ENCODE measurements at places on chromosomes 12 and 14. TPM values are rescaled to one million over a fixed set of nuclear protein-coding genes. Genes with fewer than 3 reads are reported as not detected.

DNA sequence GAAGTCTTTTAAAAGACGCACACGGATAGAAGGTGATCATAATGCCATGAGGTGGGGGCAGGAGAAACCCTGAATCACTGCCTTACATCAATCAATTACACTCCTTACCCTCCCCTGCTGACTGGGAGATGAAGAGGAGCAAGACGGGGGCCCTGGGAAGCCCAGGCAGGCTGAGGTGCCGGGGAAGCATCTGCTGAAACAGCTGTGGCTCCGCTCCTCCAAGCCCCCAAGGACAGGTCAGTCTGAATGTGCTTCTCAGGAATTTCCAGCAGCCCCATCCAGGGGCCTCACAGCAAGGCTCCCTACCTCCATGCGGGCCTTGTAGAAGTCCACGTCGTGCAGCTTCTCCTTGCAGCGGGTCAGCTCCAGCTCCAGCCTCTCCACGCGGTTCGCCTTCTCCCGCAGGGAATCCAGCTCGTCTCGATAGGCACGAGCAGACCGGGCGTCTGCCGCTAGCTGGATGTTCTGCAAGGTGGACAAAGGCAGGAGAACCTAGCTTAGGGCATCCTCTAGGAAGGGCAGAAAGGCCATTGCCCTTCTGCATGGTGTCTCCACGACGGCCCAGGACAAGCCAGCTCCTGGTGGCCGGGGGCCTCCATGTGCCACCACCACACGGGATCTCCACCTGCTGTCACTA lies 79.8 kb downstream of the CCDC88C start:
- no peak overlapping the region for H3K27ac ChIP-seq
- H3K4me3 ChIP-seq = no peak overlapping the region

DNA sequence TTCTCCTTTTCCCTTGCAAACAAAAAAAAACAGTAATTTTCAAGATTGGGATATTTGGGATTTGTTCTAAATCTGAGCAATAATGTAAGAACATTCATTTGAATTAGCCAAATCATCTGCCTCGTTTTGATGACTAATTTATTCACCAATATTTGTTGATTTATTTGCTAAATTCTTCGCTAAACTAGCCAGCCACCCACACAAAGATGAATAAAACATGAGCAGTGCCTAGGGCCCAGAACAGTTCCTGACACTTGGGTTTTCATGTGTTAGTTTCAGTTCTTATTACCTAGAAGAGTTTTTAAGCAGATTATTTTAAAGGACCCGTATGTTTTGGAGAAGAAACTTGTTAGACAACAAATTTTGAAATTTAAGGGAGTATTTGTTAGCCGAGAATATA lies 1.4 kb downstream of the ETNK1 start:
- DNase-seq = no peak
- H3K27ac ChIP-seq = peak overlapping the region; percentile 97
- H3K4me3 ChIP-seq = peak overlapping the region; percentile 50
- no peaks in the 10 kb centered on the region for H3K36me3 ChIP-seq

DNA sequence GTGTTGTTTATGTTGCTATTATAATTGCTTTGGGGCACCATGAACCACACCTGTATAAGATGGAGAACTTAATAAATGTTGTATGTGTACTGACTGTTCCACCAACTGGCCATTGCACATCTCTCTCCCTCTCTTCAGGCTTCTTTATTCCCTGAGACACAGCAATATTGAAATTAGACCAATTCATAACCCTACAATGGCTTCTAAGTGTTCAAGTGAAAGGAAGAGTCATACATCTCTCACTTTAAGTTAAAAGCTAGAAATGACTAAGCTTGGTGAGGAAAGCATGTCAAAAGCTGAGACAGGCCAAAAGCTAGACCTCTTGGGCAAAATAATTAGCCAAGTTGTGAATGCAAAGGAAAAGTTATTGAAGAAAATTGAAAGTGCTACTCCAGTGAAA lies 373.3 kb downstream of the RGS6 start:
- no peaks in the 10 kb centered on the region for H3K27me3 ChIP-seq
- no peak for DNase-seq
- H3K4me3 ChIP-seq = no peak overlapping the region
- H3K4me1 ChIP-seq = no peaks in the 10 kb centered on the region

Gene OR6J1
- total RNA-seq = not detected

Gene TDRD9
- 0.56 TPM for total RNA-seq

- no peaks in the 10 kb centered on the region for H3K27me3 ChIP-seq
- H3K36me3 ChIP-seq = no peaks in the 10 kb centered on the region
- H3K4me1 ChIP-seq = no peaks in the 10 kb centered on the region
- H3K4me3 ChIP-seq = no peak overlapping the region
- H3K27ac ChIP-seq = no peak overlapping the region
These were observed 56.1 kb upstream of the PCED1B start for GRCh38 chr12:47023311-47023710.

DNA sequence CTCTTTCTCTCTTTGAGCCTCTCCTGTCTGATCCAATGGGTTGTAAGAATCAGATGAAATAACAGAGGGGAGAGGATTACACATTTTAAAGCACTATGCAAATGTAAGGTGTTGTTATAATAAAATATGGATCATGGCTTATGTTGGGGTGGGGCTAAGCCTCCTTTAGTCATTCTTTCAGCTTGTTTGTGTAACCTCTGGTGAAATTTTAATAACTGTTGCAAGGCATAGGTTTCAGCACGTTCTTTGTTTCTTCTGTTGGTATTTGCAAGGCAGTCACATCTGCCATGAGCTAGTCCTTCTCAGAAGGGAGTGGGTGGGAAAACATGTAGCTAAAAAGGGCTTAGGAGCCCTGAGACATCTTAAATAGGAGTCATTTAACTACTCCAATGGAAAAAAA lies 74.8 kb upstream of the FRMD6 start:
- H3K36me3 ChIP-seq = no peaks in the 10 kb centered on the region
- no peak for DNase-seq
- H3K4me1 ChIP-seq = no peaks in the 10 kb centered on the region
- no peak overlapping the region for H3K4me3 ChIP-seq
- no peak overlapping the region for H3K27ac ChIP-seq
- no peaks in the 10 kb centered on the region for H3K27me3 ChIP-seq

DNA sequence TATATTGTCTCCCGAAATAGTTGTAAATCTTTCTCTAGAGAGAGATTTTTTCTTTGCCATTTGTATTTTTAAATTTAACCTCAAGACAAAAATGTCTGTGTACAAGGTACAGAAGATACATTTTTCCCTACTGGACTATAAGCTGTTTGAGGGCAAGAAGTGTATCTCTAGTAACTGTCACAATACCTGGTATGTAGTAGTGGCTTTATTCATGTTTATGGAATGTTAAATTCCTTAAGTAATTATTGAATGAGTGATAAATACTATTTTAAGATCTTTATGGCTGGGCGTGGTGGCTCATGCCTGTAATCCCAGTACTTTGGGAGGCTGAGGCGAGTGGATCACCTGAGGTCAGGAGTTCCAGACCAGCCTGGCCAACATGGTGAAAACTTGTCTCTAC lies 24.4 kb upstream of the CDK17 start:
- no peaks in the 10 kb centered on the region for H3K4me1 ChIP-seq
- no peak overlapping the region for H3K4me3 ChIP-seq
- H3K27ac ChIP-seq = no peak overlapping the region
- H3K36me3 ChIP-seq = no peaks in the 10 kb centered on the region

Gene IRAK3
- 8.6 TPM for total RNA-seq

- H3K4me3 ChIP-seq = no peak overlapping the region
- H3K27me3 ChIP-seq = no peaks in the 10 kb centered on the region
- DNase-seq = no peak
- no peak overlapping the region for H3K27ac ChIP-seq
- H3K36me3 ChIP-seq = peaks cover 27% of the 10 kb centered on the region
These were observed 11.3 kb upstream of the CSAD start for GRCh38 chr12:53191885-53192530.

- H3K27ac ChIP-seq = no peak overlapping the region
- no peaks in the 10 kb centered on the region for H3K36me3 ChIP-seq
- H3K4me1 ChIP-seq = no peaks in the 10 kb centered on the region
- H3K4me3 ChIP-seq = no peak overlapping the region
- no peaks in the 10 kb centered on the region for H3K27me3 ChIP-seq
These were observed 770.2 kb downstream of the BCL11B start for GRCh38 chr14:98501836-98502235.

DNA sequence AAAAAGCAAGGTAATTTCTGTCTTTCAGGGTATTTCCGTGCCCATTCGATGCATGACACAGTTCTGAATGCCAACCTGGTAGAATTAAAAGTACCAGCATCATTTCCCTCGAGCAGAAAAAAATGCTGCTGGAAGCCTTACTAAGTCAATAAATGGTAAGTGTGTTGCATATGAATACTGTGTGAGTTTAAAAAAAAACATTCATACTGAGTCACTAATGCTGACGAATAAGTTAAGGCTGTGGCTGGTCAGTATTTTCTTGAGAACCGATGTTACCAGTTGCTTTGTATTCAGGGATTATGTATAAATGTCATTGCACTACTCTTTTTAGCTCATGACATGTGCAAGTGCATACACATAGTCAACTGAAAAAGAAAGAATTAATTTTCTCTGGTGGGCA lies 710.2 kb downstream of the TRHDE start:
- H3K4me3 ChIP-seq = no peak overlapping the region
- no peaks in the 10 kb centered on the region for H3K27me3 ChIP-seq
- H3K4me1 ChIP-seq = no peaks in the 10 kb centered on the region

DNA sequence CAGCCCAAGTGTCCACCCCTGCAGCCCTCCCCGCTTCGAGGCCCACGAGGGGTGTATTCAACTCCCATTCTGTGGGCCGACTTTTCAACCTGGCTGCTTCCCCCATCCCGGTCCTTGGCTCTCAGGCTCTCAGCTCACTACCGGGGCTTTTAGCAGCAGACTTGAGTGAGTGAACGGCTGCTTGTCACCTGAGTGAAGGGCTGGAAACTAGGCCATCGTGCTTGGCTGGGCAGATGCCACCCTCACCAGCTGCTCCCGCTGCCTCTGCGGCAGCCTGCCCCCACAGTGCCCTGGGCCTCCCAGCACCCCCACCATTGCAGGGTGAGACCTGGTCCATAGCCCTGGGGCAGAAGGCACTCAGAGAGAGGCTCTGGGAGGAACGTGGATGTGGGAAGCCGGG lies 59.9 kb downstream of the SLC6A12 start:
- no peaks in the 10 kb centered on the region for H3K27me3 ChIP-seq
- no peak for DNase-seq
- no peaks in the 10 kb centered on the region for H3K4me1 ChIP-seq
- no peak overlapping the region for H3K4me3 ChIP-seq
- H3K36me3 ChIP-seq = no peaks in the 10 kb centered on the region

- H3K36me3 ChIP-seq = no peaks in the 10 kb centered on the region
- H3K4me1 ChIP-seq = no peaks in the 10 kb centered on the region
- no peaks in the 10 kb centered on the region for H3K27me3 ChIP-seq
- no peak overlapping the region for H3K27ac ChIP-seq
- no peak overlapping the region for H3K4me3 ChIP-seq
These were observed 60.8 kb upstream of the KRAS start for GRCh38 chr12:25311506-25311905.

Gene BDKRB1
- not detected for total RNA-seq

GRCh38 chr12:92513231-92513730 lies 189.5 kb upstream of the PLEKHG7 start:
- no peak for DNase-seq
- H3K27me3 ChIP-seq = no peaks in the 10 kb centered on the region
- H3K4me1 ChIP-seq = no peaks in the 10 kb centered on the region
- no peak overlapping the region for H3K27ac ChIP-seq
- no peaks in the 10 kb centered on the region for H3K36me3 ChIP-seq
- H3K4me3 ChIP-seq = no peak overlapping the region

Gene CCDC175
- total RNA-seq = not detected

Gene ADAM20
- 0.28 TPM for total RNA-seq

GRCh38 chr12:95411466-95411865 lies 62.5 kb upstream of the METAP2 start:
- H3K4me1 ChIP-seq = no peaks in the 10 kb centered on the region
- DNase-seq = no peak
- H3K36me3 ChIP-seq = no peaks in the 10 kb centered on the region
- H3K4me3 ChIP-seq = no peak overlapping the region

DNA sequence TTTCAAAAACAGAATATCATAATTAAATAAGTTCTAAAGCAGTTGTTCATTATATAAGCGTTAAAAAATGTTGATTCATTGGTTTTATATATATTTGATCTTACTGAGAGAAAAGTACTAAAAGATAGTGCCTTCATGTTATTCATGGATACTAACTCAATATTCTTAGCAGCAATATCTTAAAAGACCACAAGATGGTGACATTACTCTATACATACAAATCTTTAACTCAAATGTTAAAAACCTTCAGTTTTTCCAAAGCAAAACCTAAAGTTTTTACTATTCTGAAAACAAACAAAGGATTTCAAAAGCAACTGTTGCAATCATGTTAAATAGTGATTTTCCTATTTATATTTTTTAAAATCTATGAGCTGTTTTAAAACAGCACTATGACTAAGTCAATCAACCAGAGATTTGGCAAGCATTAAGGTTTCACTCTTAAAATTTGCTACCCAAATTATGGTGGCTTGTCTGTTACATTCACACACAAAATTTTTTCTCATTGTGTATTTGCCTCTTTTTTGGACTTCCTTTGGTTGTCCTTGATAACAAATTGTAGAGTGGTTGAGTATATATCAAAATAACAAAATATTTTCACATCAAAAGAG lies 50.1 kb upstream of the RERGL start:
- no peak overlapping the region for H3K27ac ChIP-seq
- H3K4me3 ChIP-seq = no peak overlapping the region
- peaks cover 10% of the 10 kb centered on the region for H3K4me1 ChIP-seq
- DNase-seq = no peak
- H3K27me3 ChIP-seq = no peaks in the 10 kb centered on the region

Gene PROX2
- not detected for total RNA-seq

Measured in liver (tissue), 10 donors.